CD4-positive, alpha-beta T cell treated with Interleukin-4 for 4 hours (primary cell): ENCODE measurements at places on chromosomes 2 and 18.

GRCh38 chr2:233773854-233774253, 4.3 kb upstream of the MROH2A start:
- no peak for DNase-seq

DNA sequence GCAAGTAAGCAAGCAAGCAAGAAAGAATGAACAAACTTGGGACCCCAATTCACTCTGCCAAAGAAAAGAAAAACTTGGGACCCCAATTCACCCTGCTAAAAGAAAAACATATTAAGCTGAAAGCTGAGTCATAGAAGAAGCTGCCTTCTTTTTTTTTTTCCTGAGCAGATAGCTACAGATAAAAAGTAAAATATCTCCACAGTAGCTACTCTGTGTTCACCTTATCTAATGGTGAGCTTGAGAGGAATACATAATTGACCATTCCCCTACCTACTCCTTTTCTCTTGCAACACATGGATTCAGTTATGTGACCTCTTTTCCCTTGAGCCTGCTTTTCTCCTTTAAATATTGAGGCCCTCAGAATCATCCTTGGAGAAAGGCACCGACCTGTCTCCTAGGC, 63.0 kb downstream of the MCFD2 start:
- DNase-seq, result no peak

- no peak for DNase-seq
Observed at GRCh38 chr2:88837511-88838160, 146.2 kb downstream of the RPIA start.

DNA sequence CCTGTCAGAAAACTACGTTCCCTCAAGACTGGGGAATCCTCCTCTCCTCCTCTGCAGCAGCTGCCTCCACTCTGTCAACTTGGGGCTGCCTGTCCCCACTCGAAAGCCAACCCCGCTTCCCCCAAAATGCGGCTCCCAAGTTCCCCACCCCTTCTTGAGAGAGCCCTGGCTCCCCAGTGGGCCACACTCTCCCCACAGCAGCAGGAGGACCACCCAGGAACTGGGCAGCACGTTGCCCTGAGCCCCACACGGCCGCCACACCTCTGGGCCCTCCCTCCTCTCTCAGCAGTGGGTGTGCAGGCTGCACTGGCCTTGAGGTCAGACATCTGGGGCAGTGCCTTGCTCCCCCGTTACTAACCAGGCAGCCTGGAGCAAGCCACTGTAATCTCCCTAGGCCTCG, 9.6 kb upstream of the TEX51 start:
- DNase-seq, result no peak

GRCh38 chr2:42266236-42266635, 94.8 kb downstream of the COX7A2L start:
- DNase-seq, result no peak

- no peak for DNase-seq
Observed at GRCh38 chr2:30060562-30060961, 86.2 kb upstream of the YPEL5 start.

GRCh38 chr18:2984091-2984490, 28.9 kb downstream of the LPIN2 start:
- no peak for DNase-seq

DNA sequence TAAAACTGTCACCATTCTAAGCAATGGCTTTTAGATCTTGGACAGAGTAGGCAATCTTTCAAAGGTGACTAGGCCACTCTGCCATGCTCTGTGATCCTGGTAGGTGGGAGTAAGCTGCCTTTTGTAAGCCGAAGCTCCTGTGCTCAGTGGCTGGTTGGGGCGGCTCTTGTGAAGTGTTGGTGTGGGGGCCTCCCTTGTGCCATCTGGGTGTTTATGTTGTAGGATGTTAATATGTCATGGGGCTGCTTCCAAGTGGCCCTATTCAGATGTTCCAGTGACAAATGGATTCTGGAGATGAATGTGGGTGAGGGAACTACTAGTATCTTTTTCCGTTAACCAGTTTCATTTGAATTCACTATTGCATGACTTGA, 116.8 kb upstream of the SPRED2 start:
- DNase-seq, result no peak

GRCh38 chr2:117714745-117715417, 99.6 kb upstream of the DDX18 start:
- no peak for DNase-seq

GRCh38 chr2:207151048-207151447, 14.7 kb downstream of the KLF7 start:
- no peak for DNase-seq

DNA sequence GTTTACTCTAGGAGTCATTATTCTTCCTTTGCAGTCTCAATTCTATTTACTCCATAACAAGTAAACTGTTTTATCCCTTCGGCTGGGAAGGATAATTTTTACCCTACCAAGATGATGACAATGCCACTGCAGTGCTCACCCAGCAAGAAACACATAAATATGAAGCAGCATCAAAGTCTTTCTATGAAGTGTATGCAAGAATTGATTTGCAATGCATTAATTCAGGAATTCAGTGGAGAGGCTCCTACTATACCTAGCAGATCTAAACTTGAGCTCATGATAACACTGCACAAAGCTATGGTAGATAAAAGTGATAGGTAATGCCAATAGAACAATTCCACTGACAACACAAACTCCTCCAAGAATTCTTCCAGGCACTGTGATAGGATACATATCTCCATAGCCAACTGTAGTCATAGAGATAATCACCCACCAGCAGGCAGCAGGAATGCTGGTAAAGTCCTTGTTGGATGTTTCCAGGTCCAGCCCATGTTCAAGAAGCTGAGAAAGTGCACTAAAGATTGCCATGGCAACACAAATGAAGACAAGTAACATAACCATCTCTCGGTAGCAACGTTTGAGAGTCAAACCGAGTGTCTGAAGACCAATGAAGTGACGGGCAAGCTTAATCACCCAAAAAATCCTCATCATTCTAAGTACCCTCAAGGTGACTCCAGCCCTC, 49.9 kb downstream of the KCNG3 start:
- DNase-seq, result no peak

DNA sequence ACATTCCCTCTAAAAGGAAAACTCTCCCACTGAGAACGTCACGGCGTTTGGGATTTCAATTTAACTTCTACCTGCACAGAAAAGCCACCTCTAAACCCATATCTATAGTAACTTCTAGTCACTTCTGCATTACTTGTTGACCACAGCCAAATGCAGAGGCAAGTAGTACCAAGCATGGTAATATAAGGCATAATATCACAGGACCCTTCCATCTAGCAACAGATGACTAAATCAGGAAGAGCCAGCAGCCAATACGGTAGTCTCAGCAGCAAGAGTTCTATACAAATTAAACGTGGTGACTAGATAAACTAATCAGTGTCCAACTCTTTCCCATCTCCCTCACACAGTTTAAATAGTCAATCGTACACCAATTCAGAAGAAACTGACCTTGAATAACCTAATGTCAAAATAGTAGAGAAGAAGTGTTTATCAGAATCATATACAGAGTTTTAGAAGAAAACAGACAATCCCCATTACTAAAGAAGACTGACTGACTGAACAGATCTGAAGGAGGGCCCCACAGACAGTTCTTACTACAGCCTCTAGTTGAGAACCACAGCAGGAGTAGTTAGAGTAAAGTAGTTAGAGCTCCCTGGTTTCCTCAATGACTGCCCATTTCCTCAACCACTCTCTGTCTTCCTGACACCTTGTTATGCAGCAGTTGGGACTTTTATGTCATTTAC, 30.0 kb downstream of the MEMO1 start:
- DNase-seq, result peak; percentile 27

GRCh38 chr2:24362253-24362652, 1.9 kb upstream of the ITSN2 start:
- no peak for DNase-seq

- DNase-seq, result no peak
Observed at GRCh38 chr2:85111819-85112281, 21.3 kb upstream of the TCF7L1 start.

DNA sequence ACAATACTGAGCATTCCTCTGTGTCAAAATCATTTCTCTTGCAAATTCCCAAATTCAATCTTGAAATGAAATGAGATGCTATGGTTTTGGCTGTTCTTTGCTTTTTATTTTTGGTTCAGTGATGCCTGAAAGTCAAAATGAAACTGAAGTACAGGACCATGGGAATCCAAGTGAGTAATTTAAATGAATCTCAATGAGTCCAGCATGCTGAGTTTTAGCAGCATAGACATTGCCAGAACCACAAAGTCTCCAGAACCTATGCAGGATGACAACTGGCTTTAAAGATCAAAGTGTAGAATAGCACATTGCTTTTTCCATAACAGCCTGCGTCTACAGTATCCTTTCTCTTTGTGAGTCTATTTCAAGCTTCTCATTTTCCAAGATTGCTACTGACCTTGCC, 1050.7 kb upstream of the PIK3C3 start:
- DNase-seq, result no peak
